ENCODE measurements at places on chromosomes 2 and 18.

- no peak for DNase-seq
Measured at GRCh38 chr18:13003466-13003896, 12.3 kb downstream of the CEP192 start.

DNA sequence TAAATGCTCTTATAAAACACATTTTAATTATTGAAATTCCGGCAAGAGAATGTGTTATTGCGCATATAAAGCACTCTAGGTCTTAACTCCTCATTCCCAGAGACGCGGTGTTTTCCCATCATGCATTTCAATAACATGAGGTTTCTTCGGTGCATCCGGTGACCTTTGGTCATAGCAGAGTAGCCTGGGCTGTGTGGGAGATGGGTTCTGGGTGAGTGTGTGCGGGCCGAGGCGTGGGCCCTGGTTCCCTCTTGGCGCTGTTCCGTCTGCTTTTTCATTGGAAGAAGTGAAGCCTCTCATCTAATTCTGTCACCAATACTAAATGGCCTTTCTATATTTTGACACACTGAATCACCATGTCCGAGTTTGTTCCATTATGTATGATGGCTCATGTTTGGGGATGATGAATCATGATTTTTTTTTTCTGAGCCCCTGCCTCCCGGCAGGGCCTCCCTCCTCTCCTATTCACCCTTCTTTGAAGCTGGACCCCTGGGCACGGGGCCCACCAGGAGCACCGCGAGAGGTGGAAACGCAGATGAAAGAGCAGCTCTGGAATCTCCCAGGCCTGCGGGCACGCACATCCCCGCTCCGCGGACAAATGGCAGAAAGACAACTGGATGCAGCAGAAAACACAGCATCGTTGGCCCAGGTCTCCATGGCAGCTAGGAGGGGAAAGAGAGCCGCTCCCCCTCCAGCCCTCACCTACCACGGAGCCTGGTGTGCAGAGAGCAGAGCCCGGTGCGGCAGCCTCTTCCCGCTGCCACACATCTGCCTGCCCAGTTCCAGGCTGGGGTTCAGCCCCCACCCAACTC is 85.8 kb upstream of the HPCAL1 start:
- no peak for DNase-seq

- DNase-seq, result no peak
Measured at GRCh38 chr2:106175086-106175850, 18.8 kb downstream of the UXS1 start.

DNA sequence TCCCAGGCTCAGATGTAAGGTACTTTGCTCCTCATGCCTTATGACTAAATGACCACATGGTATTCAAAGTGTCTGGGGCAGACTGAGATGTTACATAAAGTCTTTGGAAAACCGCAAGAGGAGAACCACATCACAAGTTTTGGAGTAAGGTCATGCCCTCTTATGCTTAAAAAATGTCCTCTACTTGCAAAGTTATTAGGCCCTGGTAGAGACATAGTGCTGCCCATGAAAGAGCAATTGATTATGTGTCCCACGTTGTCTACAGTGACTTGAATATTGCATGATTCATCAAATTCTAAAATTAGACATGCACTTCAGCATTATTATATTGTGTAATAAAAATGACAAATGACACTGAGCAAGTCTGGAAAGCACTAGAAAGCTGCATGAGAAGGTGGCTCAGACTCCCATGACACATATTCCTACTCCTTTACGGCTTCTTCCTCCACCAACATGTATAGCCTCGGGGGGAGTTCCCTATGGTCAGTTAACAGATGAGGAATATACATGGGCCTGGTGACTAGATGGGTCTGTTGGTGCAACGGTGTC is 602.6 kb upstream of the VRK2 start:
- no peak for DNase-seq

- DNase-seq, result no peak
Measured at GRCh38 chr2:52880872-52881271, 886.7 kb upstream of the CHAC2 start.

DNA sequence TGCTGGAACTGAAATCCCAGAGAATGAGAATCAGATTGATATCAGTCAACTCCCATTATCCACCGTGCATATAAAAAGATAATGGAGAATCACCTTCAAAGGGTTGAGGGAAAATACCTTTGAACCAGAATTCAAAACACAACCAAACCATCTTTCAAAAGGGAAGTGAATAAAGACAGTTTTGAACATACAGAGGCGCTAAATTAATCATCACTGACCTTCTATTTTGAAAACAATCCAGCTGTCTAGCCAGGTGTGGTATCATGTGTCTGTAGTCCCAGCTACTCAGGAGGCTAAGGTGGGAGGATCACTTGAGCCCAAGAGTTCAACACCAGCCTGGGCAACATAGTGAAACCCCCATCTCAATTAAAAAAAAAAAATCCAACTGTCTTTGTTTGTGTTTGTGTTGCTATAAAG is 63.6 kb downstream of the TRABD2A start:
- DNase-seq, result no peak

DNA sequence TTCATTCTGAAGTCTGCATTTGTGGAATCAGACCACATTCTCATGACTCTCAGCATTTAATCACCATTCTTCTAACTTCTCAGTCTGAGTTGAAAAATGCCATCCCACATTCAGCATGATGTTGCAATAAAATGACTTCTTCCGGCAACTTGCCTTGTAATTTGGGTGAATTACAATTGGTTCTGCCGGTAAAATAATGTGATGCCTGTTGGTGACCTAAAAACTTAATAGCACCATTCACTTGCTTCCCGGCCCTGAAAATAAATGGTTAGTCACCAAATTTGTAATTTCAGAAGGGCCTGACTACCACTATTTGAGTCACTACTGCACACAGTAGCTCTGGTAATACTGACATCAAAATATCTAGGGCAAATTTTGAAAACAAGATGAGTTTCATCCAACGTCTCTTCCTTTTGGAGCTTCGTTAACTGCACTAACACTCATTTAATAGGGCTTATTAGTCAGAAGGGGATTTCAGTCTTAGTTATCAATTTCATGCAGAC is 637.1 kb upstream of the CHAC2 start:
- DNase-seq, result no peak

DNA sequence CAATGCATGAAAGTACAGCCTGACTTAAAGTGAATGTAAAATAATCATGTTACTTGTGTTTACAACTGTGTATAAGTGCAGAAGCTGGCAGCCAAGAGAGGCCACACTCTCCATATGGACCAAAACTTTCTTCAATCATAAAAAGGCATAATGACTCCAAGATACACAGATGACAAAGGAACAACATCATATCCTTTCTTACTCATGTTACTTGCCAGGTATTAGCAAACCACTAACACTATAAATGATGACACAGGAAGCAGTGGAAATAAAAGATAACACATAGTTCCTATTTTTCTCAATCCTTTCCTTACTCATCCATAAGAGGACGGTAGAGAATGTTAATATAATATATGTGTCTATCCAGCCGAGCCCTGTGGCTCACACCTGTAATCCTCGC is 400.0 kb upstream of the CDH2 start:
- DNase-seq, result no peak

GRCh38 chr2:160719116-160719515 is 225.5 kb upstream of the RBMS1 start:
- no peak for DNase-seq

DNA sequence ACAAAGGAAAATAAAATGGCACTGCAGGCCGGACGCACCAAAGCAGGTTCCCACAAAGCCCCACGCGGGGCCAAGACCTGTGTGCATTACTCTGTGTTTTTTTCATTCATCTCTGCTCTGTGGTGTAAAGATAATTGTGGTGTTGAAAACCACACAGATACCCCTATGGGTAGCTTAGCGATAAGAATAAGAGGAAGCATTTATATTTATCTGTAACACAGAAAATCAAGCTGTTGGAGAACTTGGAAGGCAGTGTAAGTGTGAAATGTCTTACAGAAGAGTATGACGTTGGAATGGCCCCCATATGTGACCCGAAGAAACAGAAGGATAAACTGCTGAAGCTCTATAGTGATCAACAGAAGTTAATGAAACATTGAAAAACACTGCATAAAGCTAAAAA is 20.3 kb upstream of the MARCO start:
- no peak for DNase-seq

DNA sequence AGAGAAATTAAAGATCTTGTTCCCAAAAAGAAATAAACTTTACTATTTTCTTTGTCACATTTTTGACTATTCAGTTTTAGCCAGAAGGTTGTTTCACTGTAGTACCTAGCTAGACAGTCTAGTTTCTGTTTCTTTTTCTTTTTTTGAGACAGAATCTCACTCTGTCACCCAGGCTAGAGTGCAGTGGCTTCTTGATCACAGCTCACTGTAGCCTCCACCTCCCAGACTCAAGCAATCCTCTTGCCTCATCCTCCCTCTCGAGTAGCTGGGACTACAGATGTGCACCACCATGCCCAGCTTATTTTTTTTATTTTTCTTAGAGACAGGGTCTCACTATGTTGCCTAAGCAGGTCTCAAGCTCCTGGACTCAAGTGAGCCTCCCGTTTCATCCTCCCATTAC is 2.2 kb downstream of the RBM45 start:
- DNase-seq, result no peak

DNA sequence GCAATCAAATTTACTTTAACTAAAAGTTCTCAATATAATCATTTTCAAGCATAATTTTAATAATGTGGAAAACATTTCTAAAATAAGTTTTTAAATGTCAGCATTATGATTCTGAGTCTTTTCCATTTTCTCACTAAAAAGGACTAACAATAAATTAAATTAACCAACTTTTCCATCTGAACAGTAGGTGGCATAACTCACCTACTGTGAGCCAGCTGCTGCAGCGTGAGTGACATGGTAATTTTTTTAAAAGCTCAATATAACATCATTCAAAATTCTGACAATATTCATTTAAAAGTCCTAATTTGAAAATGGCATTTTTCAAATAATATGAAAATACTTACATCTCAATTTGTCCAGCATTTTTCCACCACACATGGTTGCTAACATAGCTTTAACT is 66.5 kb downstream of the DTNB start:
- no peak for DNase-seq

GRCh38 chr18:78721981-78722380 is 257.6 kb upstream of the SALL3 start:
- no peak for DNase-seq

- no peak for DNase-seq
Measured at GRCh38 chr18:13302040-13302439, 83.5 kb downstream of the LDLRAD4 start.

DNA sequence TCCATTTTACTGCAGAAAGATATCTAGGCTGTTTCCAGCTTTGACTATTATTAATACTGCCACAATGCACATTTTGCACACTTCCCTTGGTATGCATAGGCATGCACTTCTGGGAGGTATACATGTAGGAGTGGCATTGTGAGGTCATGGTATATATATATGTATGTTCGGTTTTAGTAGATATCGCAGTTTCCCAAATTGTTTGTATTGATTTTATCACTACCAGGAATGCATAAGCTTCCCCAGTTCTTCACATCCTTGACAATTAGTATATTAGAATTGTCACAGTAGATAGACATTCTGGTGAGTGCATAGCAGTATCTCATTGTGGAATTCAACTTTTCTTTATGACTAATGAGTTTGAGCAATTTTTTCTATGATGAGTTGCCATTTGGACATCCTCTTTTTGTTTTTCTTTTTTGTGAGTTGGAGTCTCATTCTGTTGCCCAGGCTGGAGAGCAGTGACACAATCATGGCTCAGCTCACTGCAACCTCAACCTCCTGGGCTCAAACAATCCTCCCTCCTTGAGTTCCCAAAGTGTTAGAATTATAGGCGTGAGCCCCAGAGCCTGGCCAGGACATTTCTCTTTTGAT is 4.2 kb upstream of the GRB14 start:
- no peak for DNase-seq

DNA sequence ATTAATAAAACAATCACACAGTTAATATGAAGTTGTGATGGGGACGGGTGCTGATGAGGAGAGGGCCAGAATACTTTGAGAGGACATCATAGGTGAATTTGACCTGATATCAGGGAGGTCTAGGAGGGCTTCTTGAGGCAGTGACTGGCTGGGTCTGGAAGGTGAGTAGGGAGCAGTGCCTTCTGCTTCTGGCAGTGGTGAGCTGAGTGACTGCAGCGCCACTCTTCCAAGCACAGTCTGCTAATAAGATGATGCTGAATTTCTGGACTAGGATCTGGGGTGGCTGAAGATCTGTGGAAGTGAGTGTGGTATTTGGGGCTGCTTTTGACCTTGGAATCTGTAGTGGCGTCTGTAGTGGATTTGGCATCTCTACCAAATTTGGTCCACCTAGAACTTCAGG is 5.5 kb downstream of the DGKD start:
- no peak for DNase-seq
